ENCODE measurements at places on chromosomes 1 and 21.
A peak's percentile ranks its signal among the peaks of the same experiment; 100 is the strongest.

DNA sequence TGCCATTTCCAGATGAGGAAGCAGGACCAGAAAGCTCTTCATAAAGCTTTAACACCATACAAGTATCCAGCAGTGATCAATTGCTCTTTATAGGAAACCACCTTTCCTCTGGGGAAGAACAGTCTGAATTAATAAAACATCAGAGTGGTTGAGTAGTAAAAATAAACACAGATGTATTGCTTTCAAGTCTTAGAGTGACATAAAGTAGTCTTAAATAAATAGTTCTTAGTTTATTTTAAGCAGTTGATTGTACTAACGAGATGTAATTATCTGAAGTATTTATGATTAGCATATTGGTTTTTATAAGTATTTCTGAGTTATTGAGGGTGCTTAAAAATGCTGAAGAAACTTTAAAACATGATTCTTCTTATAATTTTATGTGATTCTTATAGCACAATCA lies 67.0 kb downstream of the PRKAA2 start:
- no peak for DNase-seq

GRCh38 chr1:157176591-157177121 lies 38.5 kb upstream of the ETV3 start:
- no peak for DNase-seq

DNA sequence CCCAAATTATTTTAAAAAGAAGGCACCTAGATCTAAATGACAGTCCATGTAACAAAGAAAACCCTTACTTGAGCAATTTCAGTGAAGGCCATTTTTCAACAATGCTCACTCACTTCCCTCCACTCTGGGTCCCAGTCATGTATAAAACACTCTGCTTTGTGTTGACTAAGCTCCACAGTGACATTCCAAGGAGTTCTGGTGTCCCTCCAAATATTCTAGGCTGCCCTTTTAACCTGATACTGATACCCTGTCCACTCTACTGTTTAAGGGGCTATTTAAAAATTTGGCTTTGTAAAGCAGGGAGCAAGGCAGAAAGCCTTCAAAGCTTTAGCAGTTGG lies 73.6 kb downstream of the GNG12 start:
- DNase-seq, result no peak

GRCh38 chr21:45821315-45821962 lies 160.1 kb upstream of the COL6A1 start:
- DNase-seq, result no peak

GRCh38 chr21:30579346-30579745 lies 10.9 kb downstream of the KRTAP22-2 start:
- no peak for DNase-seq

GRCh38 chr1:75426688-75427087 lies 184.2 kb downstream of the SLC44A5 start:
- no peak for DNase-seq

GRCh38 chr1:48246727-48247126 lies 24.2 kb downstream of the SLC5A9 start:
- DNase-seq, result peak; percentile 3

DNA sequence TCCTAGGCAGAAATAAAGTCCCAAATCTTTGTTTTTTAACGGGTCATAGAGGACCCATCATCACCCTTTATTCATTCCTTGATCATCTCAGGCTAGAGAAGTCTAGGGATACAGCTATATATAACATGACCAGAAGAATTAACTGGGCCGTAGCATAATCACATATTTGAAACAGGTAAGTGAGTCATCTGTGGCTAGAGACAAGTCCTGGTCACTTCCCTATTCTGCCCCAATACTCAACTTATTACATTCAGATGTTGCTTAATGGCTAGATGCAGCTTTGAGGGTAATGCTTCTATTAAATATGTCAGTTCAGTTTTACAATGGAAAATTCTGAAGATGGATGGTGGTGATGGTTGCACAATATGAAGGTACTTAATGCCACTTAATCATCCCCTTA lies 47.0 kb downstream of the EXO1 start:
- no peak for DNase-seq

- DNase-seq, result no peak
Observed at GRCh38 chr1:55374801-55375616, 159.8 kb upstream of the USP24 start.

- DNase-seq, result no peak
Observed at GRCh38 chr1:29521811-29522580, 285.7 kb downstream of the PTPRU start.

DNA sequence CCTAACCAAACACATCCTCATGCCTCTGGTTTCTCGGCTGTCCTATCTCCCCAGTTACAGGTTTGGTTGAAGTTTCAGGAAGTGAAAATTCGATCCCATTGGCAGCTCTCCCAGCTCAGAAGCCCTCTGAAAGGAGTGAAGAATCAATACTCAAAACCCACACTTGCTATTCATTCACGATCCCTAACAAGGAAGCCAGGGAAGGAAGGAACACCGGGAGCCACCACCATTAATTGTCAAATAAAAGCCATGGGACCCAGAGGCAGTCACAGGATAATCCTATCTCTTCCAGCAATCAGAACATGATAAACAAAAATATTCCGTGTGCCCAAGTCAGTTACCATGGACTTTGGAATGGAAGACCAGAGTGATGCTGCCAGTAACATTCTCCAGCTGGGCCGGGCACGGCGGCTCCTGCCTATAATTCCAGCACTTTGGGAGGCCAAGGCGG lies 7.0 kb downstream of the TMPRSS2 start:
- DNase-seq, result no peak

- DNase-seq, result no peak
Observed at GRCh38 chr1:244599937-244600350, 53.0 kb upstream of the DESI2 start.

DNA sequence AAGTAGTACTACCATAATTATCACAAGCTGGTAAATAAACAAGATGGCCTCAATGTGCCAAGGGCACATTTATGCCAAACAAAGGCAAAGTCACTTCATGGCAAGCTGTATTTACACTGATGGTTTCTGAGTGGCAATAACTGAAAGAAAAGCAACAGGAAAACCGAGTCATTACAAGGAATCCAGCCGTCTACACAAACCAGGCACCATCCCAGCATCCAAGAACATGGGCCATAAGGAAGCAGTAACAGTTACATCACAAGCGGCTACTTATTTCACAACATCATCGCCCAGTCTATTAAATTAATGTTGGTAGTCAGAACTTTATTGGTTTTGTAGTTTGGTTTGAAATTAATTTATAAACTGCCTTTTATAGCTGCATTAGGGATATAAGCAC lies 214.2 kb downstream of the RERE start:
- DNase-seq, result no peak

GRCh38 chr1:175353066-175353465 lies 160.5 kb upstream of the KIAA0040 start:
- DNase-seq, result no peak

DNA sequence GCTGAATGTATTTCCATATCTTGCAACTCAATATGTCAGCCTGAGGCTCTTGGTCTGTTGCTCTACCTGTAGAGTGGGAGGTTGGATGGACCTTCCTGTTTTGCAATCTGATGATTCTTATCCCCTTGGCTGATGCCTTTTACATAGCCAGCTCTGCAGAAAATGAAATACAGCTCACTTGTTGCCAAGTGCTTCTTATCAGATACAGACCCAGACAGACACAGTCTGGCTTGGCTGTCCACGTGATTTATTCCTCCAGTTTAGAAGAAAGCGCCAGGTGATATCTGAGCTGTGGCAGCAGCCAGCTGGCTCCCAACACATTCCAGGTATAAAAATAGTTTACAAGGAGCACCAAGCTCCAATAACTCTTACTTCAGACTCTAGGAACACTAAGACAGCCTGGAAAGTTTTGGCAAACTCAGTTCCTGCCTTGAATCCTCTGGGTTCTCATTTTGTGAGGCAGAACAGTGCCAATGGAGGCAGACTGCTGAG lies 479.2 kb upstream of the USP24 start:
- DNase-seq, result peak; percentile 47

GRCh38 chr21:34018910-34019309 lies 54.5 kb upstream of the MRPS6 start:
- no peak for DNase-seq

GRCh38 chr1:243440406-243440805 lies 184.6 kb downstream of the SDCCAG8 start:
- DNase-seq, result no peak

- no peak for DNase-seq
Observed at GRCh38 chr1:50766688-50767087, 193.4 kb downstream of the FAF1 start.

- DNase-seq, result no peak
Observed at GRCh38 chr1:53971718-53972117, 25.6 kb downstream of the LRRC42 start.

DNA sequence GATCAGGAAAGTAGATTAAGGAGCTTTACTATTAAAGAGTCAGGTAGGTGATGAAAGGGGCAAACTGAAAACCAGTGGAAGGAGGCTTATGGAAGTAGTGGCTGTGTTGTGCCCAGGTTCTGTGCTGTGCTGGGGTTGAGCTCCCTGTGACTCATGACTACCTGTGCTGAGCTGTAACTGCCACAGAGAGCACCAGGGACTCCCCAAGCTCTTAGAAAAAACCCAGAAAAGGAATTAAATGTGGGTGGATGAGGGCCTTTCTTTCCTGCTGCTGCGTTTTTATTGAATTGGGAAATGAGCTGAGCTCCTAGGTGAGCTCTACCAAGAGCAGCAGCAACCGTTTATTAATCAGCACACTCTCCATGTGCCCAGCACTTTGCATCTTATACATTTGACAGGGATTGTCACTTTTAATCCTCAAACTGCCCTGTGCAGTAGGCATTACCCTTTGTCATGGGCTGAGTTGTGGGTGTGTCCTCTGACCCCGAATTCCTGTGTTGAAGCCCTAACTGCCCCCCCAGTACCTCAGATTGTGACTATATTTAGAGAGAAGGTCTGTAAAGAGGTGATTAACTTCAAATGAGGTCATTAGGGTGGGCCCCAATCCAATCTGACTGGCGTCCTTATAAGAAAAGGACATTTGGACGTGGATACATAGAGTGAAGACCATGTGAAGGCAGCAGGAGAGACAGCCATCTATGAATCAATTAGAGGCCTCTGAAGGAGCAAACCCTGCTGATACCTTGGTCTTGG lies 65.4 kb downstream of the AK4 start:
- no peak for DNase-seq

GRCh38 chr21:37623689-37624088 lies 257.1 kb downstream of the DYRK1A start:
- DNase-seq, result no peak

GRCh38 chr1:163195728-163196448 lies 6.8 kb downstream of the RGS5 start:
- DNase-seq, result peak; percentile 41

GRCh38 chr21:20617130-20617529 lies 381.1 kb upstream of the NCAM2 start:
- no peak for DNase-seq

DNA sequence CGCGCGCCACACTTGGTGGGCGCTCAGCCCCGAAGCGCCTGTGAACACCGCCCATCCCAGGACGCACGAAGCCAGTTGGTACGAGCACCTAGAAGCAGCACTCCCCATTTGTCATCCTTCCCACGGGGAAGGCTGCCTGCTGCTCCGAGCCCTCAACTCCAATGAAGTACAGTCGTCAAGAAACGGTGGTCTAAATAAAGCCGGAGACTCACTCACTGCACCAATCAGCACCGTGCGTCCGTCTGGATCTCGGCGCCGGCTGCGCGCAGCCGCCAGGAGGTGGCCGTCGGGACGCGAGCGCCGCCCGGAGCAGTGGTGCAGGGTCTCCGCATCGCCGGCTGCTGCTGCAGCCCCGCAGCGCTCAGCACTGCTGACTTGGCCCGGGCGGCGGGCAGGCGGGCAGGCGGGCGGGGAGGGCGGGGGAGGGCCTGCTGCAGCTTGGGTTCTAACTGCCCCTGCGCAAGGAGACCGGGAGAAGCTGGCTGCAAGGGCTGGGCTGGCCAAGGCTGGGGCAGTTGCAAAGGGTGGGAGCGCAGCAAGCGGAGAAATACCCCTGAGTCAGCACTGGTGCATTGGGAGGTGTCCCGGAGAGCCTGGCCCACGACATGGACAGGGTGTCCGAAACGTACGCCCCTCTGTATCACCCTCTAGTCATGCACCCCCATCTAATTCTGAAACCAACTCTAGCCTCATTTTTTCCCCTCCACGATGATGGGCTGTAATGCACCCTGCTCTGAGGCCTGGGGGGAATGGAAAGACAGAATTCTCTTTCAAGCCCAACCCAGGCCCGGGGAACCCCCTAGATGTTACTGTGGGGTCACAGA lies 35.8 kb upstream of the H6PD start:
- no peak for DNase-seq

GRCh38 chr1:42941640-42942330 lies 16.9 kb downstream of the SLC2A1 start:
- no peak for DNase-seq

DNA sequence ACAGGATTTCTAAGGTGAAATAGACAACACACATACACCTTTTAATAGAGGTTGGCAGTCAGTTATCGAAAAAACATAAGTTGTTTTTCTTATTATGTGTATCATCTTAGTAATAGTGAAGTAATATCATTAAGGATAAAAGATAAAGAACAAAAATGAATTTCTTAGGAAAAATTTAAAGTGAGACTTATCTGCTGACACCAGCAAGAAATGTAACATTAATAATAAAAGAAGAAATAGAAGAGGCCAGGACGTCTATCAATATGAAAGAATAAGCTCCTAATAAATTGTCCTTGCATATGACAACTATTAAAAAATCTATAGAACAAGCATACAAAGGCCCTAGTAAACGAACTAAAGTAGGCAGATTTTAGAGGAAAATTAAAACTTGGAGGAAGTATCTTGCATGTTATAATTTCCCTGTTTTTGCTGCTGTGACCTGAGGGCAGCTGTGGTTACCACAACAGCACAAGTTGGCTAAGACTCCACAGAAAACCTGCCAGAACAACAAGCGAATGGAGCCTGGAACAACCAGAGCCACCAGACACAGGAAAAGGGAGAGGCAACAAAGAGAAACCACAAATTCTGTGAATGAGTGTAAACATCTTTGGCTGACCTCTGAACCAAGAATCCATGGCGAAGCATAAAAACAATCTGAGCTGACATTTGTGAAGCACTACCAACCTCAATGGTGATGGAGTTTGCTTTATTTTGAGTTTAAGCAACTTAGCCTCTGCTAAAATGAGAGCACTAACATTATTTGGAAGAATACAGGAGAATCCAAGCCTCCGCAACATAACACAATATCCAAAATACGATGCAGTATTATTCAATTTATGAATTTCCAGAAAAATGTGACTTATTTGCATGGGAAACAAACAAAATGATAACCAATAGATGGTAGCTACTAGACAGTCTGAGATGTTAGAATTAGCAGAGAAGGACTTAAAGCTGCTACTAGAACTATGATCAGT lies 207.5 kb downstream of the KCNT2 start:
- no peak for DNase-seq

DNA sequence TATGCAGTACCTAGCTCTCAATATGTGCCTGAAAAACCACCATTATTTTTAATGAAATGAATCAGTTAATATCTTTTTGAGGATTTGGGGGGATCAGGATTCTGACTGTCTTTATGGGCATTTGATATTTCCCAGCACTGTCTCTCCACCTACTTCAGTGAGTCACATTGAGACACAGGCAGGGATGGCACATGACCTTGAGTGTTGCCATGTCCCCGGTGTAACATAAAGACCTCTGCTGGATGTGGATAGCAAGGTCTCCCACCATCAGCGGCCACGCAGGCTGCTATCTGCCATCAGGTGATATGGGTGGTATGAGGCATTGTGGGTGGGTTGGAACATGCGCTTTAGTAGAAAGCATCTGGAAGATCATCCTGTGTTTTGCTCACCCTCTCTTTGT lies 103.2 kb downstream of the RGL1 start:
- no peak for DNase-seq

All from DMS 273 treated with DMSO at 0.1 percent for 48 hours (cell line).